ENCODE measurements at places on chromosomes 1 and 21.

GRCh38 chr1:18384471-18384870 is 96.3 kb upstream of the KLHDC7A start:
- DNase-seq = no peak

DNA sequence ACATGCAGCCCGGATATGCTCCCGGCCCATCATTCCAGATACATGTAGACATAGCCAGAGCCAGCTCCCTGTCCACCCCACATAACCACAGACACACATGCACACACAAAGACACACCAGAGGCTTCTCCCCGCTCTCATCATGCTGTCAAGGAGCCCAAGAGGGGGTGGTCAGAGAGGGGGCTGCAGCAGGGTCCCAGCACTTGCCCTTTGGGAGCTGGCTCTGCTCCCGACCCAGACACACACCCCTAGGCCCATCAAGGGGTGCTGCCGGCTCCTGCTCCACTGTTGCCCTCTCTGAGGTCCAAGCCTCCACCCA is 2.6 kb downstream of the PTAFR start:
- no peak for DNase-seq

DNA sequence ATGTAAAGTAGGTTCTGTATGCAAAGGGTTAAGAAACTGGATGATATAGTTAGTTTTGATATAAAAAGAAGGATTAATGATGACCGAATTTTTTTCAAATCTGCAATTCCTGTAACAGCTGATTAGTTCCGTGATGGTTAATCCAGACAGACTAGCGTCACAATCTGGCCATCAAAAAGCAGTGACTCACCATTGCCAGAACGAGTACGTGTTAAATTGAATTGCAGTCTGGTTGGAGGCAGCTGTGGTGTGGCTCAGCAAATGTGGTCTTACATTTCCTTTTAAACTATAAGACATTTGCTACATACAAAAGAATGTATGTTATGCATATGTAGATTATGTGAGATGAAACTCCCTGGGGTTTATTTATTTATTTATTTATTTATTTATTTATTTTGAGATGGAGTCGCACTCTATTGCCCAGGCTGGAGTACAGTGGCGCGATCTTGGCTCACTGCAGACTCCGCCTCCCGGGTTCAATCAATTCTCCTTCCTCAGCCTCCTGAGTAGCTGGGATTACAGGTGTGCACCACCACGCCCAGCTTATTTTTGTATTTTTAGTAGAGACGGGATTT is 139.8 kb downstream of the RYR2 start:
- DNase-seq = no peak

DNA sequence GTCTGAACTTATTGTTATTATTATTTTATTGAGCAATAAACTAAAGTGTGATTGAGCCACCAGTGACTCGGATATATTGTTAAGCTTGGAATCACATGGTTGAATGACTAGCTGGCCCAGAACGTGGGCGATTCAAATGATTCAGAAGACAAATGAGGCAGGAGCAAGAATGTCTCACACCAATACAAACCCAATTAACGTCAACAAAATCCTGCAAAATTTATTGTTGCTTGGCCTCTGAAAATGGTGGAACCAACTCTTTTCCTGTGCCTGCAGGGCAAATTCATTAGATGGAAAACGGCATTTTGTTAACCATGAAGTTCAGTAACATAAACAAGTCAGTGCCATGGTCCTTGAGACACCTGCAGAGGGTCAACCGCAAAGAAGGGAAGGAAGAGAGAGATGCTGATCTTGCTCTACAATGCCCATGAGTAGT is 482.0 kb downstream of the SETD4 start:
- DNase-seq = no peak

- no peak for DNase-seq
Measured at GRCh38 chr1:227035316-227035715, 95.2 kb downstream of the COQ8A start.

DNA sequence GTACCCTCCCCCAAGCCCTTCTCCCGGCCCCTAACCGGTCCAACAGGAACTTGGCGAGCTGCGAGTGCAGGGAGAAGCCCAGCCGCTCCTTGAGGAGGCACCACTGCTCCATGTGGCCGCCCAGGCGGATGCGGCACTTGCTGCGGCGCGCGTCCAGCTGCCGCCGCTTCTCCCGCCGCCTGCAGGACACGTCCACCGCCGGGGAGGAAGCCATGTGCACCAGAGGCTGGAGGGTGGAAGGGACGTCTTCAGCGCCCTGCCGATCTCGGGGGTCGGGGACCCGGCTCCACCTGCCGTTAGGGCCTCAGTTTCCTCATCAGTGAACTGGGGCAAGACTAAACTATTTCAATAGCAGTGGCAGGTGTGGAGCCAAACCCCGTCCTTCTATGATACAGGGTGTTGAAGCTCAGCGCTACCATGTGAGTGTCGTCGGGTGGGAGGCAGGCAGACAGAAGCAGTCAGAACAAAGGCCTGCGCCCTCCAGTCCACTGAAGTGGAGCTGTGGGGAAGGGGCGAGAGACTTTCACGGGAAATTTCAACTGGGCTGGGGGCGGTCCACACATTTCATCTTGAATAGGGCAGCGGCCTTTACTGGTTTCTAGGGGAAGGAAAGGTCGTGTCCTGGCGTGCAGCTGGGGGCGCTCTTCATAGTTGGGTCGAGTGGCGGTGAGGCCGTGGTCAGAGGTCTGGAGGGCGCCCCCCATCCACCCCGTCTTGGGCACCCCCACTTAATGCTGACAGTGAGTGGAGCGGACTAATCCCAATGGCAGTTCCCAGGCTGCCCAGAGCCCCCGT is 592 bp downstream of the ZNF692 start:
- peak; percentile 69 for DNase-seq

- DNase-seq = no peak
Measured at GRCh38 chr1:63319046-63320021, 3.0 kb upstream of the FOXD3 start.

DNA sequence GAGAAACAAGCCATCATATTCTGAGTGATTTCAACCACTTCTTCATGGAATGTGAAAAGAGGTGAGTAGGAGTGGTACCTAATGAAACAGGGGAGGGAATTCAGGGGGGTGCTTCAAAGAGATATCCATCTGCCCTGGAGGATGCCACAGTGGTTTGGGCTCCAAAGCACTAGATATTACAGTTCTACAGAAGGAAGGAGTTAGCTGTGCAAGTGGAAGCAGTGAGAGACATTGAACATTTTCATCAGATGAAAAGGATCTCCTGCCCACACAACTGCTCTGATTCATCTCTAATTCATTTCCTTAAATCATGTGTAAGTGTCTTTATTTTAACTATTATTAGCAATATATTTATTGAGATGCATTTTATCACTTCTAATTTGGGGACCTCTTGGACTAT is 2.8 kb upstream of the RGS5 start:
- no peak for DNase-seq

DNA sequence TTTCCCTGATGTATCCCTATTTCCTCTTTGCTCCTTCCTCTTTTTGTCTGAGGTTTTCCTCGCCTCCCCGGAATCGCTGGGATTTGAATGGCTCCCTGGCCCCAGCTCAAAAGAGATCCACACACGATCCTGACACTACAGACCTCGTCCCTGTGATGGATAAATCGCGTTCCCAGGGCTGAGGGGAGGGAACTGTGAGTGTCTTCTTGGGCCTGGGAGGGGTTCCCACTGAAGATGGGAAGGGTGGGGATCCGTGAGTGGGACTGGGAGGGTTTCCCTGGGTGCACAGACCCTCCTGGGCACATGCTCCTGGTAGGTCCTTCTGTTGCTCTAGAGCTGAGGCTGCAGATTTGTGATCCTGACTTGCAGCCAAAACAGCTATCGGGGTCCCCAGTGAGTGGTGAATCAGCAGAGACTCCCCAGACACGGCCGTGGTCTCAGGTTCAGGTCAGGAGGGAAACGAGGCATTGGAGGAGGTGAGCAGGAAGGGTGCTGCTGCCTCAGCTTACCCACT is 591.0 kb downstream of the PTPRU start:
- no peak for DNase-seq

GRCh38 chr1:201433609-201434008 is 12.1 kb upstream of the TNNI1 start:
- no peak for DNase-seq

DNA sequence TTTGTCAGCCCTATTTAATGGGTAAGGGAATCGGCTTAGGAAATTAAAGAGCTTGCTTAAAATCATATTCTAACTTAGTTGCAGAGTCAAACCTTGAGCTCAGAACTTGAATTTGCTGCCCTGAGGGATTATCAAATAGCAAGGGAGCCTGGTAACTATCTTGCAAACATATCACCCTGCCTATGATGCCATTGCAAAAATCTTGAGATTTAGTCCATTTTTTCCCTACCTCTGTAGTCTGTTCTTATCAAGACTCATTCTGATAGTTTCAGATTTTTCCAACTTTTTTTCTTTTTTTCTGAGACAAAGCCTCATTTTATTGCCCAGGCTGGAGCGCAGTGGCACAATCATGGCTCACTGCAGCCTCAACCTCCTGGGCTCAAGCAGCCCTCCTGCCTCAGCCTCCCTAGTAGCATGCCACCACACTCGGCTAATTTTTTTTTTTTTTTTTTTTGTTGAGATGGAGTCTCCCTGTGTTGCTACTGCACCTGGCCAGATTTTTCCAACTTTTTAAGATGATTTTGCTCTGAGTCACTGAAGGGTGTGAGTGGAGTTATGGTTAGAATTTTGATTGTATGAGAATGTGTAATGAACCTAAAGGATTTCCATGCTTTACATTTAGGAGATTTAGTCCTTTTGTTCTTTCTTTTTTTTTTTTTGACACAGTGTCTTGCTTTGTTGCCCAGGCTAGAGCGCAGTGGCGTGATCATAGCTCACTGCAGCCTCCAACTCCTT is 12.2 kb downstream of the SARS1 start:
- no peak for DNase-seq

GRCh38 chr1:45718289-45718688 is 30.3 kb downstream of the TMEM69 start:
- DNase-seq = no peak

DNA sequence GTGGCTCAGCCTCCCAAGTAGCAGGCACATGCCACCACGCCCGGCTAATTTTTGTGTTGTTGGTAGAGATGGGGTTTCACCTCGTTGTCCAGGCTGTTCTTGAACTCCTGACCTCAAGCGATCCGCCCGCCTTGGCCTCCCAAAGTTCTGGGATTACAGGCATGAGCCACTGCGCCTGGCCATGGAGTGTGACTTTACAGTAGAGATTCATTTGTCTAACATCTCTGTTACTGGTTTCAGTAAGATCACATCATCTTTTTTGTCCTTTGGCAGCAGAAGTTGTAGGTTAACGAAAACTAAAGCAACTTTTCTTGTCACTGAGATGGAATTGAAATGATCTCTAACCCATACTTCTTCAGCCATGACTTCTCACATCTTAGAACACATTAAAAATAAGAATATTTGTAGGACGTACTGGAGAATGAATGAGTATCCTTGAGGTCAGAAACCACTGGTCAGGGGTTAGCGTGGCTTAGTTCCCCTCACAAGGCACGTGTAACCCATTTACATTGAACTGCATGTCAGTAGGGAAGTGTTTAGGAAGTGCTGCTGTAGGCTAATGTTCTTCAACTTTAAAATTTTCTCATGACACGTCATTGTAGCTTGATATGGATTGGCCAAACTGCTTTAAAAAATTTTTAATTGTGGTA is 75.9 kb downstream of the CAMTA1 start:
- DNase-seq = no peak

- no peak for DNase-seq
Measured at GRCh38 chr1:186404454-186405051, 28.9 kb downstream of the ODR4 start.

GRCh38 chr1:36148821-36149236 is 457 bp downstream of the TRAPPC3 start:
- DNase-seq = no peak

DNA sequence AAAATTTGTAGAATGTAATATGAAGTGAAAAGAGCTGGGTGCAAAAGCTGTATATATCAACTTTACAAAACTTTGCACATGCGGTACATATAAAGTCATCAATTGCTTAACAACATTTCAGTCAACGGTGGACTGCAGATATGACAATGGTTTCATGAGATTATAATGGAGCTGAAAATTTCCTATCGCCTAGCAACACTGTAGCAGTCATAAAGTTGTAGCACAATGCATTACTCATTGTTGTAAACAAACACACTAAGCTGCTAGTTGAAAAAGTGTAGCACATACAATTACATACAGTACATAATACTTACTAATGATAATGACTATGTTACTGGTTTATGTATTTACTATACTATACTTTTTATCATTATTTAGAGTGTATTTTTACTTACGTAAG is 64.0 kb downstream of the RGS7 start:
- DNase-seq = no peak

GRCh38 chr1:92583821-92584760 is 97.4 kb upstream of the GFI1 start:
- DNase-seq = no peak

- DNase-seq = peak; percentile 81
Measured at GRCh38 chr1:6464514-6464836, 1.5 kb downstream of the TNFRSF25 start.

GRCh38 chr1:78184460-78185072 is 138.8 kb downstream of the GIPC2 start:
- DNase-seq = no peak

DNA sequence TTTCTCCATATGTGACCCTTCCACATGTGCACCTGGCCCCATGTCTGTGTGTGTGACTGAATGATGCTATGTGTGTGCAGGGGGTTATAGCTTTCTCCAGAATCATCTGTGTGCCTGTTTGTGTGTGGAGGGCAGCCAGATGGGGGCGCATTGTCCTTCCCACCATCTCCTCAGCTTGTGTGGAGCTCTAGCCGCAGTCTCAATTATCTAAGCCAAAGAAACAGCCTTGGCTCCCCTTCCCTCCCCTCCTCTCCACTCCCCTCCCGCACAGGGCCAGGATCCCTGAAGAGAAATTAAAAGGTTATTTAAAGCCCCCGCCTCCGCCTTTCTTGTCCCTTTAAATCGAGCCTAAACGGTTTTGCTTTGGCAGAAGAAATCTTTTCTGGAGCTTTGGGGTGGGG is 1.8 kb upstream of the DMBX1 start:
- DNase-seq = no peak

DNA sequence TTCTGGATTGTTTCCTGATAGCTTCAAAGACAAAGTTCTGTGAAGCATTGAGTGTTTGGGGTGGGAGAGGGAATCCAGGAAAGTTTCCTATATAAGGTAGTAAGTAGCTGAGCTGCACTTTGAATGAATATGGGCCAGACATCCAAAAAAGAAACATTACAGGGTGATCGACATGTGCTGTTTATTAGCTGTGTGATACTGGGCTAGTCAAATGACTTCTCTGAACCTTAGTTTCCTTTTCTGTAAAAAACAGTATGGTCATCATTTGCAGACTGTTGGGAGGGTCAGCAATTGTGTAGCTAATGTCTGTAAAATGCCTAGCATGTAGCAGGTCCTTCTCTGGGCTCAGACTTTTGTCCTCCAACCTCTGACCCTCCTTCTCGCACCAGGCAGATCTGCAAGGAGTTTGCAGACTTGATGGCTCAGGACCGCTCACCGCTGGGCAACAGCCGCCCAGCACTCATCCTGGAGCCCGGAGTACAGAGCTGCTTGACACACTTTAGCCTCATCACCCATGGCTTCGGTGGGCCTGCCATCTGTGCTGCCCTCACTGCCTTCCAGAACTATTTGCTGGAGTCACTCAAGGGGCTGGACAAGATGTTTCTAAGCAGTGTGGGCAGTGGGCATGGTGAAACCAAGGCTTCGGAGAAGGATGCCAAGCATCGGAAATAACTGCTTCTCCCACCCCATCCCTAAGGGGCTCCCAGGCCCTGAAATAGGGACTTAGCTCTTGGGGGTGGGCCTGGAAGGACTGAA is 21.1 kb downstream of the TFAP2E start:
- no peak for DNase-seq

- DNase-seq = no peak
Measured at GRCh38 chr1:221775206-221775605, 33.3 kb upstream of the DUSP10 start.

Data from posterior cingulate gyrus (tissue), 11 donors.